ENCODE measurements at places on chromosomes 4 and X.

DNA sequence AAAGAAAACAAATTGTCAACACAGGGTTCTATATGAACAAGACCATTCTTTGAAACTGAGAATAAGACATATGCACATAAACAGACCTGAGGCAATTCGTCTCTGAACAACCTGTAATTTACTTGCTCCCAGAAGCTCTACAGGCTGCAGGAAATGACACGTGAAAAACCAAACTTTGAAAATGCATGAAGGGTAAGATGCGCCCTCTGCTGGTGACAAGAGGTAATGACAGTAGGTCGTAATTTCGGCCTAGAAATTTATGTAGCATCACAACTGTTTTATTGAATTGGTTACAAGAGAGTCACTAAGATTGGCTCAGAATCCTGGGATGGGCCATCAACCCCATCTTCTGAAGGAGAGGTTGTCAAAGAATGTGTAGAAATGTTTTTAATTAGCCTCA is 276.5 kb downstream of the PPP4R3C start:
- DNase-seq: peak; percentile 2

DNA sequence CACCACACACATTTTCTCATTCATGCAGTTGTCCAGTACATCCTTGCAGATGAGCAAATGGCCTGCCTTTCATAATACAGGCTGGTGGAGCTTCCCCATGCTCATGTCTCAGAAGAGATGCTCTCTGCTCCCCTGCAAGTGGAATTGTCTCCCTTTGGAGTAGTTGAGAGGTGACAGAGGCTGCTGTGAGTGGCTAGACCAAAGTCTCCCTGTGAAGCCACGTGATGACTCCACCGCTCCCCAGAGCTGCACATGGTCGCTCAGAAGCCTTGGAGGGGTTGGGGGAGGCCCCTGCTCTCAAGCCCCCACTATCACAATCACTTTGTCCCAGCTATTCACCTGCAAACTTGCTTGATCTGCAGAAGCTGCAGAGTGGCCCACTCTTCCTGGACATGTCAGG is 1.5 kb upstream of the GPR78 start:
- no peak for DNase-seq

DNA sequence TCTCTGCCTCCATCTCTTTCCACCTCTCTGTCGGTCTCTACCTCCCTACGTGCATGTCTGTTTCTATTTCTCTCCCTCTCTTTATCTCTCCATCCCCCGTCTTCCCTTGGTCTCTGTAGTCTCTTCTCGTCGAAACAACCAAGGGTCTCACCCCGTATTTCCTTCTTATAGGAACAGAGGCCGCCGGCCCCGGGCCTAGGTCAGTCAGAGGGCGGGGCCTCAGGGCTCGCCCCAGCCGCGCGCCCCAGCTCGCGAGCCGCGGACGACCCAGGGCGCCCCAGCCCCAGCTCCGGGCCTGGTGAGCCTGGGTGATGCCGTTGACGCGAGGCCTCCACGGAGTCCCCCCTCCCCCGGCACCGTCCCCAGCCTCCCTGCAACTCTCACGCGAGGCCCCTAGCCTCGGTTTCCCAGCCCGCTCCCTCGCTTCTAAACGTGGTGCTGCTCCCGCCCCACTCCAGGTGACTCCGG is 6.6 kb downstream of the TIMM17B start:
- no peak for DNase-seq

DNA sequence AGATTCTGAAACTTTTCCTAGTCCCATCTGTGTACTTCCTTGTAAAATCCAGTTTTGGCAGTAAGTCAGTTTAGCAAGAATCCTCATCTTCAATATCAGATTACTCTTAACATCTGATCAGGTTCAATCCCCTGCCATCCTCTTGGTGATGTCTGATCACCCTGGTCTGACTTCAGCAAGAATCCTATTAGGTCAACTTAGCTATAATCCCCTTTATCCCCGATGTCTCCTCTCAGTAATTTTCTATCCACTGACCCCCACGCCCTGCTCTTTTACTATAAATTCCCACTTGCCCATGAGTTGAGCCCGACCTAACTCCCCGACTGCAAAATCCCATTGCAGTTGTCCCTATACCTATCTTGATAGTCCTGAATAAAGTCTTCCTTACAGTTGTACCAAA is 57.9 kb upstream of the PRSS48 start:
- no peak for DNase-seq

GRCh38 chrX:20372533-20372932 is 105.8 kb upstream of the RPS6KA3 start:
- DNase-seq: no peak

GRCh38 chrX:101450961-101451360 is 34.3 kb upstream of the ARMCX4 start:
- DNase-seq: no peak

DNA sequence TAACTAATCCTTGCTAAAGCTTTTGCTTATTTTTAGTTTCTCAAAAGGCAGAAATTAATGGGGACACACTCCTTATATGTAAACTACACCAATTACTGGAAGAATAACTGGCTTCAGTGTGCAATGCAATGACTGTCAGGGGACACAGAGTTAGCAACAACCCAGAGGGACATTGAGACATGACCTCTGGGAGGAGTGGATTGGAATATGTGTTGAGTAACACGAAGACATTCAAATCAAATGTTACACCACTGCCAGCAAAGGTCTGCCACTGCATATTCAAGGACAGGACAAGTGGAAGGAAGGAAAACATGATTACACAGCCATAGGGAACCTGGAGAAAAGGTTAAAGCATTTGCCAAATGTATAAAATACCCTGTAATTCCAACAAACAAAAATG is 240.1 kb upstream of the FSTL5 start:
- DNase-seq: no peak

DNA sequence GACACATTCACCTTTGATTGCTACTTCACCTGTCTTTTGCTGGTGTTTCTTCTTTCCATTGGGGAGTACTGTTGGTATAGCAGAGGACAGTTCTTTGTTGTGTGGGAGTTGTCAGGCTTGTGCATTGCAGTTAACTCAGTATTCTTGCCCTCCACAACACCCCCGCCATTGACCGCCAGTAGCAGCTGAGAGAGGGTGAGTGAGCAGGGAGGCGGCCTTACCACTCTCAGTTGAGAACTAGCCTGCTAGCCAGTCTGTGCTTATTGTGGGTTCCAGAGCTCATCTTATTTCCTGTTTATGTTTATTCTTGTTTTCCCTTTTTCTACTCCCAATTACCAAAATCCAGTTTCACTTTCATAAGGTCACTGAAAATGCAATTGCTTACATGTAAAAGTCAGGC is 52.2 kb downstream of the STIM2 start:
- no peak for DNase-seq

DNA sequence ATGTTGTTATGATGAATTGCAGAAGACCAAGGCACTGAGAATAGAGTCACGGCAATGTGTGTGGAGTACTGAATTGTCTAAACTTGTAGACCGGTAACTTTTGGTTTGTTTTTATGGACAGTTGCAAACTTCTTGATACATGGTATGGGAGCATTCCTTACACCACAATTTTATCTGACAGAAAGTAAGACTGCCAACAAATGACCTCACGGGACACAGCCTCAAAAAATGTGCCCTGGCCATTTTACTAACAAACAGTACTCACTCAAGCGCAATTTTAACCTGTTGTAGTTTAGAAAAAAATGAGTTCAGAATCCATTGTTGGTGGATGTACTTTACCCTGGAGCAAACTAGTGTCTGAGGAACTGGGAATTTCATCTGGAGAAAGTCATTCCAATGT is 321.2 kb downstream of the CAMK2D start:
- DNase-seq: no peak

- DNase-seq: peak; percentile 15
These were observed 87.2 kb downstream of the AREG start for GRCh38 chr4:74531963-74532794.

- no peak for DNase-seq
These were observed 36.3 kb upstream of the PLAC8 start for GRCh38 chr4:83150653-83151330.

DNA sequence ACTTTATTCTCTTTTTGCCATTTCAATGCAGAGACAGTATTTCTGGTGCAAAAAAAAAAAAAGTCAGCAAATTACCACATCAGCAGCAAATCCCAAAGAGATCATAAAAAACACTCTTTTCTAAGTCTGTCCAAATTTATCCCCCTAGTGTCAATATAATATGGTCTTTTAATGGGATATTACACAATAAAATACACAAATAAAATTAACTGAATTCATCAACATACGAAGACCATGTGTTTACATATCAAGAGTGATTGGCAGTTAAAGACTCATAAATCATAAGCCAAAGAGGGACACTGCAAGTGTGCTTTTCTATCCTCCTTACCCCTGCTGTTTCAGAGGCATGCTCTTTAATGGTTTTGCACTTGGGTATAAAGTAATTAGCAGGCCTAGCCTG is 340.2 kb upstream of the DKK2 start:
- no peak for DNase-seq

GRCh38 chrX:148577741-148578140 is 77.3 kb downstream of the AFF2 start:
- DNase-seq: no peak

- DNase-seq: no peak
These were observed 49.0 kb upstream of the CLNK start for GRCh38 chr4:10733481-10734062.

GRCh38 chr4:10184501-10184938 is 67.9 kb upstream of the WDR1 start:
- DNase-seq: no peak

GRCh38 chrX:103066606-103067005 is 2.6 kb upstream of the BEX1 start:
- DNase-seq: no peak

DNA sequence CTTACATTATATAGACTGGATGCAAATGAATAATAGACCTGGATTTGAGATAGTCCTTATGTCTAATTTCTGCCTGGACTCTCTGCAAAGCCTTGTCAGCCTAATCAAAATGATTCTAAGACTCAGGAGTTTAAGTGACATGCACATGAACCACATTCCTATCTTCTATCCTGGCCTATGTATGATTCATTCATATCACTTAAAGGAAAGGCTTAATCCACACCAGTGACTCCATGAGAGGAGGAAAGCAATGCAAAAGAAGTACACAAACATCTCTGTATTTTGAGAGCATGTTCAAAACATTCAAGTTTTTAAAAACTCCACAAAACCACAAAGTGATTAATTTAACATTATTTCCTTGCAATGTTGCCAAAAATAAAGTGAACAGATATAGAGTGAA is 14.6 kb downstream of the AMOT start:
- no peak for DNase-seq

DNA sequence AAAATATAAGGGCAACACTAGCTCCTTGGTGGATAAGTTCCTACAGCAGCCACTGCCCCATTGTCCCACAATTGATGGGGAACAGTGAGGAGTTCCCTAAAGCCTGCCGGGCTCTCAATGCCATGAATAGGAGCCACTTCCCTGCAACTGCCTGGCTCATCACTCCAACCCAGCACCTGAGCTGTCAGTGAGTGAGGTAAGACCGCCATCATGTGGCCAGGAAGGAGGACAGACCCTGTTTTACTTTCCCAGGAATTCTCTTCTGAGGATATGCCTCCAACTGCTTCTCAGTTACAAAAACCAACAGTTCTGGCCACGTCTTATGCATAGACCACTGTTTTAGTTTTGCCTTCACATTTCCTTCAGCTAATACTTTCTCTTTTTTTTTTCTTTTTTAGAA is 45.5 kb downstream of the SRPX start:
- DNase-seq: no peak

DNA sequence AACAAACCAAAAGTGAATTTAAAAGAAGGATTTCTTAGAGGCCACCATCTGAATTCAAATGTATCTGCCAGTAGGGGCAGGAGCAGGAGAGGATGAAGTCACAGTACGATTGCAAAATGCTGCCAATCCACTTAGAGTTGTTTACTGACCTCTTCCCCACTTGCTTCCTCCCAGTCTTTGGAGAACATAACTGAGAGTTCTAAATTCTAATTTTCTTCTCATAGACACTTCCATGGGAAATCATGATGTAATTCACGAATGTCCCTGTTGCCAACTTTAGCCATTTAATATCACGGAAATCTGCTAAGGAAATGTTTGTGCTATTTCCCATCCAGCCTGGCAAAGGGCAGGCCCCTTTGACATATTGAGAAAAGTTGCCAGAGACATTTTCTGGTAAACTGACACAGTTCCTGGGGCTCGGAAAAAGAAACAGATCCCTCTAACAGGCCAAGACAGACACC is 33.6 kb upstream of the NOCT start:
- DNase-seq: no peak

GRCh38 chr4:98092833-98093439 is 50.3 kb downstream of the STPG2 start:
- no peak for DNase-seq

GRCh38 chr4:13548059-13548983 is 4.0 kb upstream of the NKX3-2 start:
- no peak for DNase-seq

GRCh38 chr4:38275331-38276100 is 315.3 kb downstream of the PTTG2 start:
- no peak for DNase-seq

DNA sequence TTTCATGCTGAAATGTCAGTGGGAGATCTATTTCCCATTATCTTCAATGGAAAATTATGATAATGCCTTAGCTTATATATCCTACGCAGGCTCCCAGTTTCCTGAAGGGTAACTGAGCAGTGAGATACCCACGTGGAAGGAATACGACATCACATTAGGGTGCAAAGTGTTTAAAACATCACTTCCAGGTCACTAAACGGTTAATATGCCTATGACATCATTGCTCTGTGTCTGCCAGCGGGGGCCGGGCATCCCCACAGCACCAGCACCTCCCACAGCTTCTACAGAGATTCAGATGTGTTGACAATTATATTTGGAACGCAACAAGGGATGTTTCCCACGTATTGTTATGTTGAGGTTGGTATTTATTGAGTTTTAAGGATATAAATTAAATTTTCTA is 27.1 kb downstream of the TMEM271 start:
- no peak for DNase-seq

- DNase-seq: no peak
These were observed 1.2 kb upstream of the MAGEE2 start for GRCh38 chrX:75786290-75786689.

DNA sequence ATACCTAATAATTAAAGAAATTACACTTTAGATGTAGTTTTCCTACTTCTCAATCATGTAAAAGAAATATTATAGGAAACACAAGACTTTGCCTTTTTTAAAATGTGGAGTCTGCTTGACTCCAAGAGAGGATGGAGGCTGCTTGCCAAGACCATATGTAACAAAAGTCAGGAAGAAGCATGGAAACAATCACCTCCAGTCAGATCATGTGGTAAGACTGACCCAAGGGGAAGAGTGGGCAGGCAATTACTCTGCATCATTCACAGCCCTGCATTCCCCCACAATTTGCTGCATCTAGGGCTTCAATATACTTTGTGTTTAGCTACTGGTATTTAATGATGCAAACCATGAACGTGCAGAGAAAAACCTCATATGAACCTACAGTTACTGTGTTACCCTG is 78.0 kb upstream of the RXFP1 start:
- no peak for DNase-seq

- DNase-seq: no peak
These were observed 420.3 kb downstream of the FAT4 start for GRCh38 chr4:125735102-125735501.

DNA sequence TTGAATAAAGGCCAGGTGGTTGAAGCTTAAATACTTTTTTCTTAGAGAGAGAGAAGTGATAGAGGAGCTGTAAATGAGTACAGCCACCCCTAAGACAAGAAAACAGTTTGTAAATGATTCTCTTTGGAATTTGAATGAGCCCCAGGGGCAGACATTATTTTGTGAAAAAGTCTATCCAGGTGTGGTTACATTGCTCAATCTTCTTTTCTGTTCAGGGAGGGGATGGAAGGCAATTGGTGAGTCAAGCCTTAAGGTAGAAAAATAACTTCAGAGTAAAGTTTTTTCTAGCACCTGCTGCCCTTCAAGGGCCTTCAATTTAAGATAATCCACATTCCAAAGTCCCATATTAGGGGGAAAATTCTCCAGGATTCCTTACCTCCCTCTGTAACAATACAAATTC is 646.7 kb downstream of the PDHA2 start:
- no peak for DNase-seq

All from GM12864 (cell line).